ENCODE measurements at places on chromosomes 11 and 22. TPM values are rescaled to one million over a fixed set of nuclear protein-coding genes. Genes with fewer than 3 reads are reported as not detected.

- H3K27ac ChIP-seq, result no peak overlapping the region
- no peaks in the 10 kb centered on the region for H3K4me1 ChIP-seq
- DNase-seq, result peak; percentile 65
- no peaks in the 10 kb centered on the region for H3K27me3 ChIP-seq
- H3K4me3 ChIP-seq, result no peak overlapping the region
Measured at GRCh38 chr22:33000342-33001280, 57.6 kb downstream of the SYN3 start.

Gene TRIM64
- not detected for total RNA-seq

GRCh38 chr11:119512369-119512768 is 89.4 kb upstream of the THY1 start:
- H3K27ac ChIP-seq, result no peak overlapping the region
- H3K36me3 ChIP-seq, result no peaks in the 10 kb centered on the region

Gene LARGE1
- 61.8 TPM for total RNA-seq

Gene OR2D2
- 0.22 TPM for total RNA-seq

Gene NEFH
- total RNA-seq, result 11.7 TPM

Gene RBMXL2
- not detected for total RNA-seq

DNA sequence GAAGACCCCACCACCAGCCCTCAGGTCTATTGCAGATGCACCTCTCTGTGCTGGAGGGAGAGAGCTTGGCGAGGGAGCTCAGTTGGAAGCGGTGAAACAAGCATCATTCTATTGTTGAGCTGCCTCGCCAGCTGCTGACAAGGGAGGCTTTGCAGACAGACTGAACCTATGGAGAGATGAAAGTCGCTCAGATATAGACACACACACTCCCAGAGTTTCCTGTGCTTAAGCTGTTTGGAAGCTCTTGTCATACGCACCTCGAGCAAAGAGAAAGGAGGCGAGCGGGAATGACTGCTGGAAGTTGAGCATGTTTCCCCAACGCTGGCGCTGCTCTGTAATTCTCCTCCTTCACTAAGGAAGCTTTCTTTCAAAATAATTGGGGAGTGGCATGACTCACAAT is 126.1 kb downstream of the TRIM29 start:
- H3K27ac ChIP-seq, result no peak overlapping the region
- H3K36me3 ChIP-seq, result no peaks in the 10 kb centered on the region
- no peaks in the 10 kb centered on the region for H3K4me1 ChIP-seq
- H3K4me3 ChIP-seq, result no peak overlapping the region

Gene PARVG
- 3.2 TPM for total RNA-seq
